ENCODE measurements at places on chromosomes 7 and 10. TPM values are rescaled to one million over a fixed set of nuclear protein-coding genes. Genes with fewer than 3 reads are reported as not detected.

DNA sequence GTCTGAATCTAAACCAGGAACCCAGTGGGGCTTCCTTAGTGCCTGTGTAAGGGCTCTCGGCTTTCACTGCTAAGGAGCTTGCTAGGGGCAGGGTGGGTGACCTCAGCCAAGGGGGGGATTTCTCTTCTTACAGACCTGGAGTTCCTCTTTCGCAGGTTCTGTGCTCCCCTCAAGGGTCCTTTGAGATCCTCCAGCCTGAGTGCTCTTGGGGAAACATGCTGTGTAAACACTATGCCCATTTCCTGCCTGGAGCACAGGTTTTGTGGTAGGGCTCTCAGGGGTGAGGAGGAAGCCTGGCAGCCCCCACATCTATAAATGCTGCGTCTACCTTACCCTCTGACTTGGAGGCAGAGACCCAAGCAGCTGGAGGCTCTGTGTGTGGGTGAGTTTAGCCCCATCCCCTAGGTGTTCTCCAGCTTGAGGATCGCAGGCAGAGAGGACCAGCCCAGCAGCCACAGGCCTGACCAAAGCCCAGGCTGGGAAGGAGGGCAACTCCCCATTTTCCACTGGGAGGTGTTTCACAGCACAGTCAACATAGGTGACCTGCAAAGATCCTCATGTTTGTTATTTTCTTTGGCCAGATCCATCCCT, at the start of gene SFTPA1:
Gene SFTPA1, plus strand, starts transcription at position 339 of the 591 bp plus-strand sequence. CDS start 887 bp downstream, outside the sequence.
- no peak for DNase-seq

GRCh38 chr10:74419958-74420375, 268.9 kb downstream of the ADK start:
- no peak for DNase-seq

DNA sequence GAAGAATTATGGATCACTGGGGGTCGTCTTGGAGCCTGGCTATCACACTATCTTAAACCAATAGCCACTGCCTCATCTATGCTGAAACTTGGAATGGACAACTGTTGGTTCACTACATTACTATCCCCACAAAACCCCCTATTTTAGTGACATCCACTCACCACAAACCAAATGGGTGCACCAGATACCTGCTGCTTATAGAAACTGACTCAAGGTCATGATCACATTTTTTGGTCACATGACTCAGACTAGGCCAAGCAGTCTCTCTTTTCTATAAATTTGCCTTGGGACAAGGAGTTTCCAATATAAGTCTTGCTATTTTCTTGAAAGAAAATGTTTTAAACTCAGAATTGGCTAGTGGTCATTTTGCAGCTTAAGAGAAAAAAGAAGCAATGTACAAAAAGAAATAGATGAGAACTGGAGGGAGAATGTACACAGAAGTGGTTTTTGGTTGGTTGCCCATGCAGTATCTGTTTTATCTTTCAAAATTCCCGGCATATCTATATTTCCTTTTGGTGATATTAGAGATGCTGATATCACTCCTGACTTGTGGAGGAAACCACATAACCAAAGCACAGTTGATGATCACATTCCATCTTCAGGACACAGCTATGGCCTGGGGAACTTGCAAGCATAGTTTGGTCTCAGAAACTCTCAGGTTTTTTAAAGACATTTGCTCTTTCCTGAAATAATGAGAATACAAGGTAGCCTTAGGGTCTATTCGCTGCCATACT, 85.2 kb upstream of the CACNA2D1 start:
- no peak for DNase-seq

DNA sequence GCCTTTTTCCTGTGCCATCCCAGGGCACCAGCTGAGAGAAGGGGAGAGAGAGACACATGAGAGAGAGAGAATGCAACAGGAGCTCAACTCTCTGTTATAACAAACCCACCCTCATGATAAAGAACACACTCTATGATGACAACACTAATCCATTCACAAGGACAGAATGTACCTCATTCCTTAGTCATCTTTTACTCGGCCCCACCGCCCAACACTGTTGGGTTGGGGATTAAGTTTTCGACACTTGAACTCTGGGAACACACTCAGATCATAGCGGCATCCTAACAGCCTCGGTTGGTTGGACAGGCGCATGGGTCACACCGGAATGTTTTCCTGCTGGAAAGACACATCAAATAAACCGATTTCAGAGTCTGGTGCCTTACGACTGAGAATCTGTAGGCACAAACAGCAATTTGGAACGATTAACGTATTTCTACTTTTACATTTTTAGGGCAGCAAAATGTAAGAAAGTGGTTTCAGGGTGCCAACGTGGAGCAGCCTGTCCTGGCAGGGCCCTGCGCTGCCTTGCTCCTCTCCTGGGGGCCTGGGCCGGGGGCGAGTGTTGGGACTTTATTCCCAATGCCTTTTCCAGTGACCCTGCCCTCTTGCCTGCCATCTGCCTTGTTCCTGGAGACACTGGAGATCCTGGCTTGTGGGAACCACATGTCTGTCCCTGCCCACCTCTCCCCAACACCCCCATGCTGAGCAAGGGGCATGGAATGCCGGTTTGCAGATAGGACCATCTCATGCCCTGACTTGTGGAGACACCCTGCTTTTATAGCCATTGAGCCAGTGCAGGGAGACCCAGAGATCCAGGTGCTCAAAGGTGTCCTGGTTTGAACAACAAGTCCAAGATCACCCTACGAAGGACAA, 287.0 kb downstream of the TCERG1L start:
- DNase-seq = no peak

GRCh38 chr10:69481305-69481704, 30.0 kb downstream of the TSPAN15 start:
- no peak for DNase-seq

DNA sequence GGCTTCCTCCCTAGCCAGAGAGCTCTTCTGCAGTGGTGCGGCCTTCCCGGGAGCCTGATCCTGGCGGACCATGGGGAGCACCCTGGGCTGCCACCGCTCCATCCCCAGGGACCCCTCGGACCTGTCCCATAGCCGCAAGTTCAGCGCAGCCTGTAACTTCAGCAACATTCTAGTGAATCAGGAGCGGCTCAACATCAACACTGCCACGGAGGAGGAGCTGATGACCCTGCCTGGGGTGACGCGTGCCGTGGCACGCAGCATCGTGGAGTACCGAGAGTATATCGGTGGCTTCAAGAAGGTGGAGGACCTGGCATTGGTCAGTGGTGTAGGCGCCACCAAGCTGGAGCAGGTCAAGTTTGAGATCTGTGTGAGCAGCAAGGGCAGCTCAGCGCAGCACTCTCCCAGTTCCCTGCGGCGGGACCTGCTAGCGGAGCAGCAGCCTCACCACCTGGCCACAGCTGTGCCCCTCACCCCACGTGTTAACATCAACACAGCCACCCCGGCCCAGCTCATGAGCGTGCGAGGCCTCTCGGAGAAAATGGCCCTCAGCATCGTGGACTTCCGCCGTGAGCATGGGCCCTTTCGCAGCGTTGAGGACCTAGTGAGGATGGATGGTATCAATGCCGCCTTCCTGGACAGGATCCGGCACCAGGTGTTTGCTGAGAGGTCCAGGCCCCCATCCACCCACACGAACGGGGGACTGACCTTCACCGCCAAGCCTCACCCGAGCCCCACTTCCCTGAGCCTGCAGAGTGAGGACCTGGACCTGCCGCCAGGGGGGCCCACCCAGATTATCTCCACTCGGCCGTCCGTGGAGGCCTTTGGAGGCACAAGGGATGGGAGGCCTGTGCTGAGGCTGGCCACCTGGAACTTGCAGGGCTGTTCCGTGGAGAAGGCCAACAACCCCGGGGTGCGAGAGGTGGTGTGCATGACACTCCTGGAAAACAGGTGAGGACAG, 1.5 kb downstream of the EEPD1 start:
- no peak for DNase-seq

GRCh38 chr7:67696124-67696523, 699.5 kb downstream of the TYW1 start:
- DNase-seq = no peak

GRCh38 chr7:25520017-25520416, 291.7 kb upstream of the NPVF start:
- no peak for DNase-seq

DNA sequence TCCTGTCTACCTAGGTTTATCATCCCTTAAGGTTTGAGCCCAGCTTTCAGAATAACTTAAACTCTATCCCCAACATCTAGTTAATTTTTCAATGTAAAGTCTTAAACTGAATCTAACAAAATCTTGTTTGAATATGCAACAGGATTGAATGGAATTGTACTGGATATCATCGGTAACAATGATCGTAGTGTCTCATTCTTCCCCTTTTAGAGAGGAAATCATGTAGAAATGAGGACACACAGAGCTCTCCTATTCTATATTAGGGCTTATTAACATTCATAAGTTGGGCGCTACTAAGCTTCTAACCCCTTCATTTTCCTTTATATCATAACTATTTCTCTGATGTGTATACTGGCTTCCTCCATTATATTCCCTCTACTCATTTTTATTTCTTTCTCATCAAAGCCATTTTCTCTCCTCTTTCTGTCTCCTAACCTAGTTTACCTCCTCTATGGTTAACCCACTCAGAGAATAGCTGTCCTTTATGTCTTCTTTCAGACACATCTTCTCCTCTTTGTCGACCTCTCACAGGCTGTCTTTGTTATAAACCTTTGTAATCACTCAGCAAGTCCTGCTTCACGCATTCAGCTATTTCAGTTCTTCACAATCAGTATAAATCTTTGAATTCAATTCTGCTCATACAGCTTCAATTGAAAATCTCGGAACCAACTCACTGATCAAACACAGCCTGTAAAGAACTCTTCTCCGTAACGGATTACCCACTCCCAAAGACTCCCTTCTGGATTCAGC, 1019.0 kb upstream of the C7orf33 start:
- no peak for DNase-seq

DNA sequence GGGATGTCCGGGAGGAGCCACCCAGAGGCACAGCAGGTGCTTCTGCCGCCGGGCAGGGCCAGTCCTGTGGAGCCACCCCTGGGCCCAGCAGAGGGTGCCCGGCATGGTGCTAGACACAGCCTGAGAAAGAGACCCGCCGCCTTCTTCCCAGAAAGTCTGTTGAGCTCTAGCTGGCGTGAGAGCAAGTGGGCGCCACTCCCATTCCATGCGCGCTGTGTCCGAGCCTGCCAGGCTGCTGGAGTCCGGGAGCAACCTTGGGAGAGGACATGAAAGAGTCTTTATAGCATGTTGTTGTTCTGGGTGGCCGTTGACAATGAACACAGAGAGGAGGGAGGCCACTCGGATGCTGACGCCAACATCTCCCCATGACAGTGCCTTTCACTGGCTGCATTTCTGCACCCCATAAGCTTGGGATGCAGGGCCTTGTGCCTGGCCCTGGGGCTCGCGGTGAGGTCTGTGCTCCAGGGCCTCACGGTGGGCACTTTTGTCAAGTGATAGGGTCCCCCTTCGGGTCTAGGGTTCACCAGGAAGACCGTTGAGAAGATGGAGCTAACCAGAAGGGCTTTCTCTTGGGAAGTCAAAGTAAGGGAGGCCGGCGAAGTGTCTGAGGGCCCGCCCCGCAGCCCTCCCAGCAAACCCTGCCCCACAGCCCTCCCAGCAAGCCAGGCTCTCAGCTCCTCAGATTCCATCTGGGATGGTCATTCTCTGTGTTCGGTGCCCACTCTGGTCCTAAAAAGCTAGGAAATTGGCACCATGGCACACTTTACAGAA, 47.3 kb downstream of the NKX6-2 start:
- no peak for DNase-seq

DNA sequence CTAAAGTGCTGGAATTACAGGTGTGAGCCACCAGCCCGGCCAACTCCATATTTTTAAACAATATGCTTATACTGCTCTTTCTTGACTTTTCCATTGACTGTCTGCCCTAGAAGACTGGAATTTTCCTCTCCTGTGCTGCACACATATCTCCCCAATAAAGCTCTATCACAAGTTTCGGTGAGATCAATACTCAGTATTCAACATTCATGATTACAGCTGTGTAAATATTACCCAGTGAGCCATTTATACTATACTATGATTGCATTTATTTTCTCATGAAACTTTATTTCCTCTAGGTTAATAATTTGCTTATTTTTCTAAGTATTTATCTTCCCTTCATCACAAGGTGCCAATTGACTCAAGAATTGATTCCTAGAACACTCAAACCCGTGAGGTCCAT, 48.5 kb upstream of the GRID1 start:
- DNase-seq = no peak

GRCh38 chr7:22730921-22731654, 4.1 kb downstream of the IL6 start:
- no peak for DNase-seq

MARVELD1 gene
- 50.3 TPM for total RNA-seq

TMEM225B gene
- total RNA-seq = not detected

OSBPL3 gene
- 21.1 TPM for total RNA-seq

SHH gene
- 0.06 TPM for total RNA-seq

ASB10 gene
- not detected for total RNA-seq

DHX32 gene
- total RNA-seq = 52.0 TPM

NKX2-3 gene
- not detected for total RNA-seq
